ENCODE measurements at places on chromosomes 2 and 18.

DNA sequence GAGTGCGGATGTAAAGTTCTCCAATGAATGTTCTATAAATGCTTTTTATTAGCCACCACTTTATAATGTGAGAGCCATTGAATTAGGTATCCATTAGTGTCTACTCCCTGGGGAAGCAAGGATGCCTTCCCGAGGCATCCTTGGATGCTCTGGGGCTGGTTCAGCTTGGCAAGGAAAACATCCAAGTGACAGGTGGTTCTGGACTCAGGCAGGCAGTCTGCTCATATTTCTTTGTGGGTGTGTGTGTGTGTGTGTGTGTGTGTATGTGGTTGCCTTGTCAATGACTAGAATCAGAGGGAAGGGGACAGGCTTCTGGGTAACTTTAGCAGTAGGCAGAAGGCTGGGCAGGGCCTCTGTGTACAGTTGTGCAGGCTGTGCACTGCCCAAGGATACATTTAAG, 149.2 kb downstream of the TSN start:
- no peak for DNase-seq

DNA sequence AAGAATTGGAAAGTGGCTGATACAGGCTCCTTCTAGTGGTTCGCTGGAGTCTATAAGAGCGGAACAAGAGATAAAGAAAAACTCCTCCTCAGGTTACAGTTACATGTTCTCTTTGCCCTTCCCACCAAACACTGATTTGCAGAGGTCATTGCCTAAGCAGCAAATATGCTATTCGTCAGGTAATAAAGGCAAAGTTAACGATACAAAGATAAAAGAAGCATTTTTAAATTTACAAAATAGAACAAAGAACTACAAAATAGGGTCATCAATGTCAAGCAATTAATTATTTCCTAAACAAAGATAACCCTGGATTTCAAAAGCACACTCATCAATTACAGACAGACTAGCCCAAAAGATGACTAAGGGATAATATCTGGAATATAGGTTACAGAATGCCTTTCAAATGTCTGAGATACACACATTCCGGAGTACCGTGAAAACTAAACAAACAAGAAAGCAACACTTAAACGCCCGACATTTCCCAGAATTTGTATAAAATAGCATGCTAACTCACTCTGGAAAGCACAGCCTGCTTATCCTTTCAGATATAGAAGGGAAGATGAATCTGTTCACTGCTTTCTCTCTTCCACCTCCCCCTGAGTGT, 186.4 kb downstream of the MREG start:
- DNase-seq, result peak; percentile 56

DNA sequence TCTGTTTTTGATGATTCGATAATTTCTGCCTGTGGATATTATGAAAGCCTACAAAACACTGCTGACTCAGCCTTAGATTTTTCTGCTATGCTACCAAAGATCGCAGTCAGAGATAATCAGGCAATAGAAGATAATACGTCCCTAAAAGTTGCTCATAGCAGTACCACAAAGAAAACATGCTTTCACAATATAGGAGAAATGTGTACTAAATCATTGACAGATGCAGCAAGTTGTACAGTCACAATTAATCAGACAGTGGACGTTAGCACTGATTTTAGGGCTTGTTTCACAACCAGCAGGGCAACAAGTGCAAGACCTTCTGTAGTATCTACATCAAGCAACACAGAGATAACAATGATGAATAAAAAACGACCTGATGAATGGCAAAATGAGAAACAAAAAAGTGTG, 19.5 kb downstream of the RBM44 start:
- DNase-seq, result peak; percentile 91

DNA sequence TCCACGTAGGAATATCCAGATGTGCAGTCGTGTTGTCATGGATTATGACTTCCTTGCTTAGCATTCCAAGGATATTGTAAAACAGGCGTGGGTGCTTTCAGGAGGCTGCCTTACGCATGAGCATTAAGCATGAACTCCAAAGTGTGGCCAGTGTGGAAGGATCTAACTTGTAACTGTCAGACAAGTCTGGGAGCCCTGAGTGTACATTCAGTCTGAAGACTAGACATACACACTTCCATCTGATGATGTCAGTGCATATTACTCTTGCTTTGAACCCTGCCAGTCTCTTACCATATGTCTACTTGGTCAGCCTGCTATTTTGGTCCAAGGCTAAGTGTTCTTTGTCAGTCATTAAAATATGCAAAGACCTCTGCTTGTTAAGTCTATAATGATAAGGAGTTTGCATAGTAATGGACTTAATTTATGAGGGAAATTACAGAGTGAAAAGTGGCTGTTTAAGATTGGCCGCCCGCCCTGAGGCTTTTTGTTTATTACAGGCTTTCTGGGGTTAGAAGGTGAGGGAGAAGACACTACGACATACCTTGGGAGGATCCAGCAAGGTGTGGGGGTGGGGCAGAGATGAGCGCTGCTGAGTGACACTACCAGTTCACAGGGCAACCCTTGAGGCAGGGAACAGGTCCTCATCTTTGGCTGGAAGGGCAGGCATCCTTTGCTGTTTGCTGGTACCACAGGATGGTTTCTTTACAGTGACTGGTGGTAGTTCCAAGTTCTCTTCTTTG, 48.3 kb downstream of the CABLES1 start:
- DNase-seq, result peak; percentile 91

- peak; percentile 71 for DNase-seq
These were observed 32.4 kb downstream of the MOGAT1 start for GRCh38 chr2:222703886-222704285.
